ENCODE measurements at places on chromosomes 1 and 21. TPM values are rescaled to one million over a fixed set of nuclear protein-coding genes. Genes with fewer than 3 reads are reported as not detected.

The ETV3L gene
- total RNA-seq = not detected

The TMEM82 gene
- not detected for total RNA-seq

The C8A gene
- not detected for total RNA-seq

The PTCH2 gene
- total RNA-seq = 0.36 TPM

The CELA3A gene
- total RNA-seq = not detected

The C1orf94 gene
- total RNA-seq = not detected

The PSEN2 gene
- 13.1 TPM for total RNA-seq

The FASLG gene
- not detected for total RNA-seq

The ZBTB8A gene
- 7.1 TPM for total RNA-seq

The RAB25 gene
- total RNA-seq = not detected

The CAPN8 gene
- not detected for total RNA-seq

The F13B gene
- total RNA-seq = not detected
